Activated naive CD8-positive, alpha-beta T cell treated with anti-CD3 and anti-CD28 coated beads for 36 hours (primary cell): ENCODE measurements at places on chromosomes 2 and 18. TPM values are rescaled to one million over a fixed set of nuclear protein-coding genes. Genes with fewer than 3 reads are reported as not detected.
A peak's percentile ranks its signal among the peaks of the same experiment; 100 is the strongest.

GRCh38 chr2:216775043-216775453, 79.7 kb upstream of the IGFBP5 start:
- DNase-seq = no peak

The C2orf78 gene
- not detected for total RNA-seq

- DNase-seq = peak; percentile 69
Measured at GRCh38 chr18:3585656-3586509, 135.9 kb downstream of the TGIF1 start.

- no peak for DNase-seq
Measured at GRCh38 chr2:156445296-156446220, 9.4 kb downstream of the GPD2 start.

- DNase-seq = no peak
Measured at GRCh38 chr18:42184685-42185477, 229.8 kb downstream of the PIK3C3 start.

GRCh38 chr2:226114436-226114835, 685.2 kb downstream of the IRS1 start:
- no peak for DNase-seq

The SLC9A2 gene
- total RNA-seq = not detected

DNA sequence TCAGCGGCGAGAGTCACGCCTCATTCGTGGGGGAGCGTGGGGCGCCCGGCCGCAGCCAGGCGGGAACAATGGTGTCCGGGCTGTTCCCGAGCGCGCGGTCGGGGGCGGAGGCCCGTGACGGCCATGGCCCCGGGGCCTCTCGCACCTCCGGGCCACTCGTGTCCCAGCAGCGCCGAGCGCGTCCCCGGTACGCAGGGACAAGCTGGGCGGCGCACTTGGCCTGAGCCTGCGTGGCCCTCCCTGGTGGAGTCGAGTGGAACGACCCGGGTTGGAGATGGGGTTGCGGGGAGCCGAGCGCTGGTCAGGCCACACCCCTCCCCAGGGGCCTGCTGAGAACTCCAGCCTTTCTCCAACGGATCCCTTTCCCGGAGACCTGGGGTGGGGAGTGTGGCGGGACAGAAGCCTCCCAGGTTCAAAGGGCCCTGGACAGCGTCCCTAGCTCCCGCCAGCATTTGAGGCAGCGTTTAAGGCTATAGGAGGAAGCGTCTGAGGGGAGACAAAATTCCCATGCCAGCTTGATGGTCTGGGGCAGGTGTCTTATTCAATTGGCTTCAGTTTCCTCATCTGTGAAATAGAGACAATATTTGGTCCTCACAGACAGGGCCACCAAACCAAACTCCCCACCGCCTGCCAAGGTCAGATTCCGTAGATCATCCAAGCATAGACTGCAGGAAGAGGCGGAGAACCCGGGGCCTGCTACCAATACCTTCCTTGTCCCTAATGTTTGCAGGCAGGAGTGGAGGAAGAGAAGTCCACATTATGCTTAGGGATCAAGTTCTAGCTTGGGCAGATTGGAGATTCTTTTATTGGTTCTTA, 553 bp downstream of the CNDP2 start:
- peak; percentile 50 for DNase-seq

The SFT2D3 gene
- 3.9 TPM for total RNA-seq

- DNase-seq = no peak
Measured at GRCh38 chr2:51265539-51265938, 233.6 kb upstream of the NRXN1 start.

- DNase-seq = no peak
Measured at GRCh38 chr18:44770641-44771040, 90.0 kb downstream of the SETBP1 start.

GRCh38 chr2:105103481-105103880, 65.6 kb downstream of the MRPS9 start:
- DNase-seq = no peak

DNA sequence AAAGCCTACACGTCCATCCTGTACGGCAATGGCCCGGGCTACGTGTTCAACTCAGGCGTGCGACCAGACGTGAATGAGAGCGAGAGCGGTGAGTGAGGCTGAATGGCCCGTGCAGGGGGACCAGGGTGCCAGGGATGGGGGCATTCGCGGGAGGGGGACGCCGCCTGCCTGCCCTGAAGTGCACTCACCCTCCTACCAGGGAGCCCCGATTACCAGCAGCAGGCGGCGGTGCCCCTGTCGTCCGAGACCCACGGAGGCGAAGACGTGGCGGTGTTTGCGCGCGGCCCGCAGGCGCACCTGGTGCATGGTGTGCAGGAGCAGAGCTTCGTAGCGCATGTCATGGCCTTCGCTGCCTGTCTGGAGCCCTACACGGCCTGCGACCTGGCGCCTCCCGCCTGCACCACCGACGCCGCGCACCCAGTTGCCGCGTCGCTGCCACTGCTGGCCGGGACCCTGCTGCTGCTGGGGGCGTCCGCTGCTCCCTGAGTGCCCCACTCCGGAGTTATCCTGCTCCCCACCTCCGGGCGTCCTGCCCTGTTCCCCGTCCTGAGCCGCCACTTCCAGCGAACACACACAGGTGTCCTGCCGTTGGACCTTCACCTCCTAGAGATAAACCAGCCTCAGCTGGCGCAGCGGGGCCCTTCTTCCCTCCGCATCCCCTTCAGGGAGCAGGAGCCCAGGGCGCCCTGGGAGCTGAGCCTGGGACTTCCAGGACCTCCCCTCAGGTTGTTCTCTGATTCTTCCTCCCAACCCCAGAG, 2.9 kb downstream of the ALPI start:
- DNase-seq = no peak

The FAM237A gene
- not detected for total RNA-seq

GRCh38 chr2:51490576-51491234, 458.8 kb upstream of the NRXN1 start:
- DNase-seq = no peak

GRCh38 chr2:235536711-235537110, 42.9 kb downstream of the AGAP1 start:
- no peak for DNase-seq

The CROCC2 gene
- not detected for total RNA-seq

The INPP5D gene
- total RNA-seq = 38.7 TPM

GRCh38 chr2:157182834-157183396, 74.6 kb upstream of the GALNT5 start:
- no peak for DNase-seq
